ENCODE measurements at places on chromosomes 5 and 9. TPM values are rescaled to one million over a fixed set of nuclear protein-coding genes. Genes with fewer than 3 reads are reported as not detected.

The NEUROG1 gene
- not detected for total RNA-seq

DNA sequence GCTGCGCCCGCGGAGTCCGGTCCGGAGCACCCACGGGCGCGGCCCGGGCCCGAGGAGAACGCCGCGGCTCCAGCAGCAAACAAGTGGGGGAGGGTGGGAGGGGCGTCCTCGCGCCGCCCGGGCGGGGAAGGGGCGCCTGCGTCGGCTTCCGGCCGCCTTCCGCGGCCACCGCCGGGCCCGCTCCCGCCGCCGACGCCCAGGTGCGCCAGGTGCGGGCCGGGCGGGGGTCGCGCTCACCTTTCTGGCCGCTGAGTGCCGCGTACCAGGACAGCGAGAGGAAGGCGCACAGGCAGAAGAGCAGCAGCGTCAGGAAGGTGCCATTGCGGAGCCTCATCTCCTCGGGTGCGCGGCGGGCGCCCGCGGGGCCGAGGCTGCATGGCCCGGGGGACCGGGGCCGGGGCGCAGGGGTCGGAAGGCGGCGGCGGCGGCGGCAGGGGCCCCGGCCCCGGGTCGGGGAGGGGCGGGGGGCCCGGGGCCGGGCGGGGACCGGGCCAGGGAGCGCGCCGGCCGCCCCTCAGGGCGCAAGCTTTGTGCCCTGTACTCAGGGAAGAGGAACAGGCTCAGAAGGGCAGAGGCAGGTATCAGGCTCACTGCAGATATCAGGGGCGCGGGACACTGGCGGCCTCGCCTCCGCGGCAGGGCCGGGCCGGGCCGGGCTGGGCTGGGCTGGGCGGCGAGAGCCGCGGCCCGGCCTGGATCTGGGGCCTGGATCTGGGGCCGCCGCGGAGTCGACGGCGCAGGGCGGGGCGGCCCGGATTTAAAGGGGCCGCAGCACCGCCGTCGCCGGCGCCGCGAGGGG lies at the start of gene MGAT4B:
TSS of gene MGAT4B (minus strand) at position 617 of the 799 bp plus-strand sequence. CDS start at position 334, 283 bp downstream.
- DNase-seq = peak; percentile 100

DNA sequence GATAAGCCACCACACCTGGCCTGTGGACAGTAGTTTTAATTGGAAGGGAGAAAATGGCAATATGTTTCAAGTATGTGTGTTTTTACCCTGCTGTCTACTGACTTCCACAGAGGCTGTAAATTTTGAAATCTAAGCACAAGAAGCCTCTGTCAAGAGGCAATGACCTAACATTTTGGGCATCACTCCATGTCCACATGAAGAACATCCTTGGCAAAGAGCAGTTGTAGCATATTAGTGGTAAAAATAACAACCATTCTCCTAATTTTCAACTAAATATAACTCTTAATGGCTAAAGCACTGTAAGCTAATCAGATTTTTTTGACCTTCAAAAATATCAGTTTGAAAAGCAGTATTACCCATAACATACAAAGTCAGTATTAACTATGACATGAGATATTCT lies 100.3 kb upstream of the APC start:
- no peak for DNase-seq

DNA sequence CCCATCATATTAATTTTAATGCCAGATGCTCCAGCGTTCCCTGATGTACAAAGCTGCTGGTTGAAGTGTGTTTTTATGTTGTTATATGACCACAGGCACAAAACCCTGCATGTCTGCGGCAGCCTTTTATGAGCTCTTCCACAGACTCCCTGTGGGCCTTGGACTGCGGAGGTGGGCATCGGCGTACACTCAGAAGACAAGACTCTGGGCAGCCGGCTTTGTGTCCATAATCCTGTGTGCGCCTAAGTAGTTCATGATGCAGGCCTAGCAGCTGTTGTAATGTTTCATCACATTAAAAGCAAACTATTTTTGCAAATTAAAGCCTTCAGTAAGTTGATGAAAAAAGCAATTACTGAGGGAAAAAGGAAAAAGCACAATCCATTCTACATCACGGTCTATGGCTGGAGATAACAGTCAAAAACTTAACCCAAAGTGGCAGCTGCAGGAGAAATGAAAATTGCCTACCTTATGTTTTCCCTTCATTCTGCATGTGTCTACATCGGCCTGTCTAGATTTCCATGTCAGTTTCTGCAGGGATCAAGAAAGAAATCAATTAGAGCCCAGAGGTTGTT lies 78.8 kb downstream of the SEMA6A start:
- no peak for DNase-seq

DNA sequence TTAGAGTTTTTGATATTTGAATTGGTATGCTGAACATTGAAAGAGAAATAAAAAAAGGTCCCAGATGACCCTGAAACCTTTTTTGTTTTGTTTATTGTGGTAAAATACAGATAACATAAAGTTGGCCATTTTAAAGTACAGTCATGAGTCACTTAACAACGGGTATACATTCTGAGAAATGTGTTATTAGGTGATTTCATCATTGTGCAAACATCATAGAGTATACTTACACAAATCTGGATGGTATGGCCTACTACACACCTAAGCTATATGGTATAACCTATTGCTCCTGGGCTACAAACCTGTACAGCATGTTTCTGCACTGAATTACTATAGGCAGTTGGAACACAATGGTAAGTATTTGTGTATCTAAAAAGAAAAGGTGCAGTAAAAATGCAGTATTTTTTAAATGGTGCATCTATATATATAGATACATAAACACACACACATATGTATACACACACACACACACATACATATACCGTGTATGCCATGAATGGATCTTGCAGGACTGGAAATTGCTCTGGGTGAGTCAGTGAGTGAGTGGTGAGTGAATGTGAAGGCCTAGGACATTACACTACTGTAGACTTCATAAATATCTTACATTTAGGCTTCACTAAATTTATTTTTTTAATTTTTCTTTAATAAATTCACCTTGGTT lies 31.0 kb downstream of the TTC1 start:
- no peak for DNase-seq

- no peak for DNase-seq
These were observed 503.2 kb downstream of the GADD45G start for GRCh38 chr9:90107726-90108655.

DNA sequence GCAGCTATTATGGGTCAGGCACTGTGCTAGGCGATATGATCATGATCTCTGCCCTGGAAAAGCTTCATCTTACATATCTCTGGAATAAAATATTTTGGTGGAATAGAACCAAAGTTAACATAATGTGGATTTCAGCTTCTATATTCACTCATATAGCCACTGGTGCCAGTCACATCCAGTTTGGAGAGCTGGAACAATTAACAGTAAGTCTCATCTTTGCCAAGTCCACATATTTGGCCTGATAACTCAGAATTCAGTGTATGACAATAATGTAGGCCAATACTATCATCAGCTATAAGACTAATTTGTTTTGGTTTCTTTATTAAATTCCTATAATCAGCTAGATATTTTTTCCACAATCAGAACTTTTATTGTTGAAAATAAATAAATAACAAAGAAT lies 5.9 kb upstream of the FAM13B start:
- DNase-seq = no peak

- DNase-seq = no peak
These were observed 148.9 kb downstream of the GCNT1 start for GRCh38 chr9:76607730-76608436.

The SLC25A48 gene
- total RNA-seq = not detected

DNA sequence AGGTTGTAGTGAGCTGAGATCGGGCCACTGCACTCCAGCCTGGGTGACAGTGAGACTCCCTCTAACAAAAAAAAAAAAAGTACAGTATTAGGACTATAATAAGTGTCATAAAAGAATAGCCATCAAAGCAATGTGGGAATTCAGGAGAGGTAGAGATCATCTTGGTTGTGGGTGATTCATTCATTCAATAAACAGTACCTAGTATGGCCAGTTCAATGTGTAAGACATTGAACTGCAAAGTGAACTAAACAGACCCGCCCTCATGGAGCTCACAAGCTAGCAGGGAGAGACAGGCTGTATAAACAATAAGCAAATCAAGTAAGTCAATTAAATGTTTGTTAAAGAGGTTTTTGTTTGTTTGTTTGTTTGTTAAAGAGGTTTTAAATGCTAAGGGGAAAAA lies 146.1 kb upstream of the RANBP3L start:
- DNase-seq = no peak

DNA sequence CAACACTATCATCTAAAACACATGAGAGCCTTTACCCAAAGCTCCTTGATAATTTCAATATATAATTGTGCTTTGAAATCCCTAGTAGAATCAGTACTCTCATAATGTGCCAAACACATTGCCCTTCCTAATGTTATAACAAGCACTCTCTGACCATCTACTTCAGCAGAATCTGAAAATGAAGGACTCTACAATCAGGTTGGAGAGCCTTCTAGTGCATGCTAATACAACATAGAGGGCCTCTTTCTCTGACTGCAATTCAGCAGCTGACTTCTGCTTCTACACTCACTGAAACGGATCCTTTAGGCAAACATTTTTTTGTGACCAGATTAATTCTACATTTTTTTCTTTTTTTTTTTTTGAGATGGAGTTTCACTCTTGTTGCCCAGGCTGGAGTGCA lies 155.6 kb downstream of the EPB41L4A start:
- no peak for DNase-seq

The SPOCK1 gene
- 221 TPM for total RNA-seq

The SLC4A9 gene
- total RNA-seq = not detected

DNA sequence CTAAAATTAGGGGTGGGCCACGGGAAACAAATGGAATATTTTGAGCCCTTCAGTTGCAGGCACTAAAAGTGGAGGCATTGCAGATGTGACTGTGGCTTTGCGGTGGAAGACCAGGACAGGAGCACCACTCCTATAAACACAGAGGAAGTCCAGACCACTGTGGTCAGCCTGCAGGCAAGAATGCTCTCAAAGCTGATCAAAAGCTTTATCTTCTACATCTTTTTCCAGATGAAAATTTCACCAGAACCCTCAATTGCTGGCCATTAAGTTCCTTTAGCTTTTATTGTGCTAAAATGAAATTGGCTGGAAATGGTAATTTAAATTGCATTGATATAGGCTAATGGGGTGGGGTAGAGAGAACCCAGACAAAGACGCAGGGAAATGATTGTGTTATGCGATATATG lies 208.8 kb downstream of the ERCC6L2 start:
- no peak for DNase-seq

The TLE1 gene
- 9.0 TPM for total RNA-seq

GRCh38 chr9:38240051-38240450 lies 152.5 kb upstream of the ALDH1B1 start:
- no peak for DNase-seq

- no peak for DNase-seq
These were observed 24.3 kb upstream of the FAT2 start for GRCh38 chr5:151615431-151615830.
